ENCODE measurements at places on chromosomes 7 and 10.

GRCh38 chr10:23918090-23918723 lies 290.7 kb upstream of the KIAA1217 start:
- DNase-seq, result no peak

- DNase-seq, result peak; percentile 68
These were observed at the start of gene SFMBT2 for GRCh38 chr10:7410862-7411670. Gene SFMBT2 (minus strand): TSS chr10:7411034. CDS start chr10:7381898, 29,136 bp downstream.

- no peak for DNase-seq
These were observed 46.1 kb upstream of the FMC1 start for GRCh38 chr7:139294951-139295575.

DNA sequence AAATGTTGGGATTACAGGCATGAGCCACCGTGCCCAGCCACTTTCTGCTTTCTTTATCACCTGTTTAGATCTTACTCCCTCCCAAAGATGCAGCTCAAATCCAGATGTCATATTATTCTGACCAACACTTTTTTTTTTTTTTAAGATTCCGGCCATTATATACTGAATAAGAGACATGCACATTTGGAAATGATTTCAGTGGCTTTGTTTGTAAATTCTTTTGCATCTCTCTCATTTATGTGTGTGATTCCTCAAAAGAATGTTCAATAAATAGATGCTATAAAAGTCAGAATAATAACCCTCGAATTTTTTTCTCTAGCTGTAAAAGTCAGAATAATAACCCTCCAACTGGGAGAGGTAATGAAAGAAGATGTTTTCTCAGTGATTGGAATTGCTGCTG lies 25.4 kb downstream of the HECW1 start:
- no peak for DNase-seq

All from HL-60 (cell line).